ENCODE measurements at places on chromosomes 5 and 9.

DNA sequence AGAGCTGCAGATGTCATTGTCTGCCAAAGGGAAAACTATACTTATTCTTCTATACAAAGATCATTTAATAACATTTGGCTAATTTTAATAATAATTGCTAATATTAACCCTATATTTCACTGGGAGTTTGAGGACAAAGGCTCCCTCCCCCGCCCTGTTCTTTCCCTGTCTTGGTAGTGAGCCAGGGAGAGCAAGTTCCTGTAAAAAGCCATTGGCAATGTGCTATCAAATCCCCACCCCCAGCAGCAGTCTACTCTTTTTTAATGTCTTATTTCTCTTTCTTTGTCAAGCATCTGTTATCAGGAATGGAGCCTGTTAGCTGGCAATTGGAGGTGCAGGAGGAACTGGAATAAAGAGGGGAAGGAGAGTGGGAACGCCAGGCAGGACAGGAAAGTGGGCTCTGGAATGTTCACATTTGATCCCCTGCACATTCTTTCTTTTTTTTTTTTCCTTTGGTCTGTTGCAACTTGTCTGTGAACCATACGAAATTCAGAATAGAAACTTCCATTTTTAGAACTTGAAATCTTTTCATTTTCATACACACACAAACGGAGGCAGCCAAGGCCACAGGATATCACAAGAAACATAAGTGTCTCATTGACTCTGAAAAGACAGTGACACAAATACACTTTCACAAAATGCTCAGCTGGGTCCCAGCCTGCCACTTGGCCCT is 664.8 kb upstream of the ZNF608 start:
- no peak for DNase-seq

DNA sequence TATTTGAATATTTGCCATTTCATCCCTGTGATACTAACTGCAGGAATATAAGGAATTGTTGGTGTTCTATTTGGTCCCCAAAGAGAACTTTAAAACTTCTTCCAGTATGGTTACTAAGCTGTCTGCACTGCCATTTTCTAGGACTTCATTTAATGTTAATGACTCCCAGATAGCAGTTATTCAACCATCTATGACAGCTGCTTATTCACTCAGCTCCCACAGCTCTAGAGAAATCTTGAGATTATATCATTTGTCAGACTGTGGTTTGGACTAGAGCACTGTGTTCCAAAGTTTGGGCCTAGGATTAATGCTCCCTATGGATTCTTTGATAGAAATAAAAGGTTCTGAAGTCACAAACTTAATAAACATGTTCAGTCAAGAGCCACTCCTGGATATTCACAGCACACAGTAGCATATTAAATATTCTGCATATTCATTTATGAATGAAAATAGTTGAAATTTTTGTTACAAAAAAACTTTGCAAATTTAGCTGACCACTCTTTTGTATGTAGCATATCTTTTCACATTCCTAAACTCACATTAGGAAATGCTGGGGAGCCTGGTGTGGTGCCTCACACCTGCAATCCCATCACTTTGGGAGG is 173.7 kb downstream of the NFIB start:
- no peak for DNase-seq

GRCh38 chr5:117953272-117953671 is 1035.1 kb downstream of the DTWD2 start:
- no peak for DNase-seq

DNA sequence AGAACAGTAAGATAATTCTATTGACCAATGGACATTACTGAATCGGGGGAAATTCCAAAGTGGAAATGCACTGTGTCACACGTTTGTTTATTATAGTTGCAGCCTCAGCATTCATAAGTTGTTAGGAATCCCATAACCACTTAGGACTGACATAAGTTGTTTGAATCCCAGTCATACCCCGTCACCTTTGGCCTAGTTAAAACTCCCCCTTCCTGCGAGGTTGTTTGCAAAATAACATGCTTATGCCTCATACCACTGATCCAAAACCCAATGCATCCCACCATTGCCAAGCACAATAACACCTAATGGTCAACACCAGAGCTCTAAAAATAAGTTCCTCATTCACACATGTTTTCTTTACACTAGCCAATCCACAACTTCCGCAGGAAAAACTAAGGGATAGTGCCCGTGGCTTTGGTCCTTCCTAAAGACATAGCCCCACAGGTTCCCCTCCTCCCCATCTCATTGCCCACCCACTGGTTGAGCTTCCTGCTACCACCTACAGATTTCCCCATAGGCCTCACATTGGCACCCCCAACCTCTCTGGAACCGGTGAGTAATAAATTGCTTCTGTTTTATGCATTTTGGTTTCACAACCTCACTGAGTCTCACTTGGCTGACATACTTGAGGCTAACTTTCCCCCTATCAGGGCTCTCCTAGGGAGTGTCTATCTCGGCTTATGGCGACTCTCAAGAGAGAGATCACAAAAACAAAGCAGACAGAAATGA is 42.3 kb upstream of the MUSK start:
- DNase-seq = no peak

GRCh38 chr9:73178044-73178443 is 26.4 kb downstream of the ANXA1 start:
- no peak for DNase-seq
